GOT3 (cell line): ENCODE measurements at places on chromosomes 5 and 9.

DNA sequence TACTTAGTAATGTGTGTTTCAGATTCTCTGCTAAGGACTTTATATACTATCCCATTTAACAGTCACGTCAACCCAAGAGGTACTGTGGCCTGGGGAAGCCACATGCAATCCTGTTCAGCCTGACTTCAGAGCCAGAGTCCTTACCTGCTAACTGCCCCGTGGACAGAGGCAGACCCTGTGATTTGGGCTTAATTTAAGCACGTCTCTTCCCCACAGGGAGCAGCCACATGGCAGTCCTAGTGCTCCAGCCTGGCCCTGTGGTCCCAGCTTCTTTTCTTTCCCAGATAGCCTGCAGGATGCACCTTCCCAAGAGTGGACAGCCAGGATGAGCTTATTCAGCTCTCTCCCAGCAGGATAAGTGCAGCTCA, 71.5 kb downstream of the PDE8B start:
- DNase-seq, result no peak

DNA sequence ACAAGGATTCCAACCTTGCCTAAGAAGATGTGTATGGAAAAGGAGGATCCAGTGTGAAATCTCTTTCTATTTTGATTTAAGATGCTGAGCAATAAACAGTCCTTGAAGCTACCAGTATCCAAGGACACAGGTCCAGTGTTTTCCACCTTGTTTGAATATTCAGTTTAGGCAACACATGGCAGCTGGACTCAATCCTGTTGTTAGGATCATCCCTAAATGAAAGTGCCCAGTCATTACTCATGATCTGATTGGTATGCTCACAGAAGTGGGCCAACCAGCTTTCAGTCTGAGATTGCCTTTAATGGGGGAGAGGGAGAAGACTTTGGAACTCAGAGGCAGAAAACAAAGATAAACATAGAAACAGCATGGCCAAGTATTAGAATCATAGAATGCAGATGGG, 355.7 kb upstream of the ADAMTSL1 start:
- DNase-seq, result no peak

- DNase-seq, result no peak
Observed at GRCh38 chr9:89649039-89649691, 44.4 kb downstream of the GADD45G start.

- no peak for DNase-seq
Observed at GRCh38 chr5:121719255-121719654, 132.4 kb upstream of the FTMT start.

- no peak for DNase-seq
Observed at GRCh38 chr5:80191991-80192398, 63.9 kb downstream of the SERINC5 start.

- no peak for DNase-seq
Observed at GRCh38 chr9:2151171-2151570, 136.0 kb downstream of the SMARCA2 start.

DNA sequence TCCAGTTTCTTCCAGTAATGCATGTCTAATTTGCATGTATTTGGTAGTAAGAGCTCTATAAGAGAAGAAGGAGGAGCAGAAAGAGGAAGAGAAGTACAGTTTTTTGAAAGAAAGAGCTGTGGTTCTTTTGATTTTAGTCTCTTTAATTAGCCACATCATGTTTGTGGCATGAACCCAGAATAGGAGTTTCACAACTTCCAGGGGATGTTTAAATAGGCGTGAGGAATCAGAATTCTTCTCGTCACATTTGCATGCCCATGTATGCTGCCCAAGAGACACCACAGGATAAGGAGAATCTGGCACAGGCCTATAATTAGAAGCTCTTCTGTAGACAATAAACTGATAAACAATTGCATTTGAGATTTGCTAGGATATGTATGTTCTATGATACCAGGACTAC, 78.7 kb downstream of the GAS1 start:
- no peak for DNase-seq

GRCh38 chr5:89850513-89850865, 559.1 kb downstream of the CETN3 start:
- no peak for DNase-seq

GRCh38 chr5:52684051-52684450, 103.7 kb upstream of the ITGA1 start:
- no peak for DNase-seq

GRCh38 chr9:109442716-109443115, 55.4 kb downstream of the PTPN3 start:
- DNase-seq, result no peak

GRCh38 chr9:109912082-109912582, 132.1 kb downstream of the PALM2AKAP2 start:
- no peak for DNase-seq

GRCh38 chr5:102853680-102854079, 98.6 kb downstream of the PAM start:
- DNase-seq, result no peak

DNA sequence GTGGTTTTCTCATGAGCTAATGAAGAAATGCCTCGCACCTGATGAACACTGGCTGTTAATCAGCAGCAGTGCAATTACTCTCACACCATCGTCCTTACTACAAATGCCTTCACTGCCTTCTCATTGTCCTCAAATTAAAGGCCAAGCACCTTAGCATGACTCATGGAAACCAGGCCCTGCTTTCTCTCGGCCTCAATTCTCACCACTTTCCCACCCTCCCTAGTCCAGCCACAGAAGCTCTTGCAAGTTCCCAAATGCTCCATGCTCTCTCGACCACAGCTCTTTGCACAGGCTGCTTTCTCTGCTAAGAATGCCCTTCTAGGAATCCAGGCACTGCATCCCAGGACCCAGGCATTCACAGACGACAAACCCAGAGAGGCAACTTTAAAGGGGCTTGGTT, 94.6 kb upstream of the KLF4 start:
- DNase-seq, result no peak

DNA sequence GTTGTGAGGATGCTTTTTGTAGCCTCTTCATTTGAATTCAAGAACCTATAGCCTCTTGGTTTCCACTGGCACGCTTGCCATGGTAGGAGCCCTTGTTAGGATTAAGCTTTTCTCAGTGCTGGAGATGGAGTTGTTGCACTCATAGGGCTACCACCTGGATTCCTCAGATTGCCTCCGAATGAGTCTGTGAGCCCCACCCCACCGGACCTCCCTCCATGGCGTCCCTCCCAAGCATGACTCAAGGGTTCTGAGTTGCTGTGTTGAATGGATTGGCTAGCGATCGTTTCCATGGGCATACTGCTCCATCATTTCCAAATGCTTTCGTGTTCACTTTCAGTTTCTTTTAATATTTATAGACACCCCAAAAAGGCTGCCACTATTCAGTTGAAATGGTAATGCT, 69.9 kb downstream of the DAPK1 start:
- DNase-seq, result no peak

- no peak for DNase-seq
Observed at GRCh38 chr9:82418334-82418733, 429.8 kb downstream of the SPATA31D1 start.

DNA sequence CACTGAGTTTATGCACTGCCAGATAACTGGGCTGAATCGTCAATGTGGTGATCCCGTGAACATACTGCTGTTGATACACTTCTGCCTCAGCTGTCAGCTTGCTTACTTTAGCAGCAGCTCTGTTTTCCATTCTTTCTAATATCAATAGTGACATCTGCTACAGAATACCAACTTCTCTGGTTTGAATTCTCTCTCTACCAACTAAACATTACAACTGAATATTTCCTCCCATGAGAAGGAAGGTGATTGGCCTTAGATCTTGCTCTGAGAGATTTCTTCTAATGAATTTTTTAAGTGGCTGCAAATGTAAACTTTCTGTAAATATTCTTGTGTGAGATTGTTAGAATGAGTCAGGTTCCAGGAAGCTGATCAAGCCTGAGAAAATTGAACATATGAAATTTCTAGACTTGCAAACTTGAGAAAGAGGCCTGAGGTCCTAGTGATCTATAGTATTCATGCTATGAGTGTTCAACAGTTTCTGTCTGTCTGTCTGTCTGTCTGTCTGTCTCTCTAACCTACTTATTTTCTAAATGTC, 205.5 kb upstream of the CDKN2B start:
- no peak for DNase-seq

- DNase-seq, result no peak
Observed at GRCh38 chr9:5556101-5556705, 45.9 kb downstream of the PDCD1LG2 start.

DNA sequence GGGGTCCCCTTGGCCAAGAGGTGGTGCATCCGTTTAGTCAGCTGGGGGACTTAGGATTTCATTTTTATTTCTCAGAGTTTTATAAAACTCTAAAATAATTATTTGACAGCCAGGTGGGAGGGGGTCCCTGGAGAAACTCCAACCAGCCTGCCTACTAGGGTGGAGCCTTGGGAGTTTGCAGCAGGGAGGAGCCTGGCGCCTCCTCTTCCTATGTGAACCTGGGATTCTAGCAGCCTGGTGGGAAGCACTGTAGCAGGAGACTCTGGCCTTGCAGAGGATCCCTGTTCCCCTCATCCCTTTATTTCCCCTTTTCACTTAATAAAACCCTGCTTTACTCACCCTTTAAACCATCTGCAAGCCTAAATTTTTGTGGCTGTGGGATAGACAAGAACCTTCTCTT, 50.8 kb downstream of the FXN start:
- no peak for DNase-seq

GRCh38 chr9:123033864-123034601, 566 bp downstream of the GPR21 start:
- no peak for DNase-seq

GRCh38 chr5:1445313-1445688, at the start of gene SLC6A3:
TSS of gene SLC6A3 (minus strand) at chr5:1445440. CDS start at chr5:1443197, 2,243 bp downstream.
- DNase-seq, result no peak

GRCh38 chr5:123673107-123673506, 161.1 kb downstream of the CSNK1G3 start:
- no peak for DNase-seq
